ENCODE measurements at places on chromosomes 16 and 17.

DNA sequence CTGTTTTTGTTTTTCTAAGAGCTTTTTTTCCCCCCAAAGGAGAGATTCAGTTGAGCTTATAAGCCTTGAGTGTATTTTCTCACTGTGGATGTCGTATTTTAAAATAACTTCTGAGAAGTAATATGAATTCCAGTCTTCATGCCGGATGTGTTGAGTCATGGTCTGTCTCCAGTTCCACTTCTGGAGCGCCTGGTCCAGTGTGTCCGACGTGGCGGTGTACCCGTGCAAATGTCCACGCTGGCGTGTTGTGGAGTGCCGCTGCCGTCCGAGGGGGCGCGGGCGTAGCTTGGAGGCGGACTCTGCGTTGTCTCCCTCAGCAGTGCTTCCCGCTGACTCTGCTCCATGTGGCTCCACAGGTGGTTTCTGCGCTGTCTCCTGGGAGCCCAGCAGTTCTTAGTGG is 60.9 kb upstream of the ZNF750 start:
- DNase-seq, result no peak

DNA sequence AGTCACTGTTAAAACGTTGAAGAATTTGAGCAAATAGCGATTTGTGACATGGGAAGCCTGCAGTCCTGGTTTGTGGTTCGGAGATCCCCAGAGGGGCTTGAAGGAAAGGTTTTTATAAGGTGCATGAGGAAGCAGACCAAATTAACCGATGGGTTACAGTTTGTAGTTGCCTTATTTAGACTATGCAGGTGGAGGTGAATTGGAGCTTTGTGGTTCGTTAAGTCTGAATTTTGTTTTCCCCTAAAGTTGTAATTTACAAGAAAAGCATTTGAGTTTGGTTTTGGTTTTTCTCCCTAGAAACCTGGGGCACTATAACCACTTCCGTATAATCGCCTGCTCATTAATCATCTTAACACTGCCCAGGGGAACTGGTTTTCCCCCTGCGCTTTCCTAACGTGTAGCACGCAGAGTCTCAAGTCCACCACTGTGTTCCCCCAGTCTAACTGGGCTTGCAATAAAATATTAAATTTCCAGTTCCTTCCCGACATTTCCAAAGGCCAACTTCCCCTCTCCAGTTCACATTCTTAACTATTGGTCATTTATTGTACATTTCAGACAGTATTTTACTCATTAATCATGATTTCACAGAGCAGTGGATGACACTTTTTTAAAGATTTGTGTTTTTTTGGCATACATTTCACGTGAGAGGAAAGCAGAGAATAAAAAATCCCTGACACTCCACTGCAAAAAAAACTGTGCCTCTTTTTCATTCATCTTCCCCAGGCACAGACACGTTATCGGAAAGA is 932 bp downstream of the ZNF267 start:
- DNase-seq, result no peak

DNA sequence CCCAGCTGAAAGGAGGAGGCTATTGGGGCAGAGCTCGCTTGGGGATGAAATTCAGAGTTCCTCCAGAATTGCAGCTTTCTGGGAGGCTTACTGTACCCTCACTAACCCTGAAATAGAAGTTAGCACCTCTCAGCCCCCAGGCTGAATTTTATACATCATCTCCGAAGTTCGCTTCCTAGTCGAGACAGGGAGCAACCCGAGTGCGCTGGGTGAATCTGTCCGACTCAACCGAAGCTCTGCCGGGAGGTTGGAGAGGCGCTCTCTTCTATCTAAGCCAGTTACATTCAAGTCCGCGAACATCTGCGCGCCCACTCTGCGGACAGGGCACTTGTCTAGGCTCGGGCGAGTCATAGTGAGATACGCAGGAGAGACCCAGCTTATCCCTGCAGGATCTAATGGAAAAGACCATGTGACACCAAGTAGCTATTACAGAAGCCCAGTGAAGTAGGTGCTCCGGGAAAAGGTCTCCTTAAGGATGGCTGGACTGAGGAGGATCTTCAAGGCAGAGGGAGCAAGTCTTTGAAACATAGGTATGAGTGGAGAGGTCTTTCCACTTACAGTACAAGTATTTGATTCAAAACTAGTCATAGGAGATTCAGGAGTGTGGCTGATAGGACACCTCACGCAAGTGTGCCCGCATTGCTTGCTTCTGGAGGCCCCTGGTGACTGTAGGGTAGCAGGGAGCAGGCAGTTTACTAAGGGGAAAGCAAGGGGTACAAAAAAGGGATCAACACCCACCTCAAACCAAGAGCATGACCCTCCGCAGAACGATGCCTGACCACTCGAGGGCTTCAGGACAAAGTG is 646 bp upstream of the HES7 start:
- no peak for DNase-seq

DNA sequence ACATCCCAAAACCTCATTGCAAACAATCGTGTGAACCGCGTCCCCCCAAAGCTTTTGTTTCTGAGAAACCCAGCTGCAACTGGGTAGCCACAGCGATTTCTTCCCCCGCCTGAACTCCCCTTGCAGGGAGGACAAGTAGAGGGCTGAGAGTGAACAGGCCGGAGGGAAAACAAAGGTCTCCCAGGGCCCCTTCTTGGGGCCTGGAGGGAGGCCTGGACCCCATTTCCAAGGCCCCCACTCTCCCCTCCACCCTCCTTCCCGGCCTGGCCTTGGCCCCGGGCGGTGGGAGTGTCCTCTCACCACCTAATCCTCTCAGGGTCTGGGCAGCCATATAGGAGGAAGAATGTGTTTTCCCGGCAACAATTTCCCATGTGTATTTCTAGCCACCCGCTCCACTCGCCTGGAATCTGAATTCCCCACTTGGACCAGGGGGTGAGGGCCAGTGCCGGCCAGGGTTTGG is 2.6 kb downstream of the GLIS2 start:
- DNase-seq, result no peak

GRCh38 chr16:87028481-87029320 is 288.5 kb downstream of the C16orf95 start:
- DNase-seq, result no peak

GRCh38 chr17:31654936-31655335 is 204.1 kb downstream of the COPRS start:
- DNase-seq, result no peak

DNA sequence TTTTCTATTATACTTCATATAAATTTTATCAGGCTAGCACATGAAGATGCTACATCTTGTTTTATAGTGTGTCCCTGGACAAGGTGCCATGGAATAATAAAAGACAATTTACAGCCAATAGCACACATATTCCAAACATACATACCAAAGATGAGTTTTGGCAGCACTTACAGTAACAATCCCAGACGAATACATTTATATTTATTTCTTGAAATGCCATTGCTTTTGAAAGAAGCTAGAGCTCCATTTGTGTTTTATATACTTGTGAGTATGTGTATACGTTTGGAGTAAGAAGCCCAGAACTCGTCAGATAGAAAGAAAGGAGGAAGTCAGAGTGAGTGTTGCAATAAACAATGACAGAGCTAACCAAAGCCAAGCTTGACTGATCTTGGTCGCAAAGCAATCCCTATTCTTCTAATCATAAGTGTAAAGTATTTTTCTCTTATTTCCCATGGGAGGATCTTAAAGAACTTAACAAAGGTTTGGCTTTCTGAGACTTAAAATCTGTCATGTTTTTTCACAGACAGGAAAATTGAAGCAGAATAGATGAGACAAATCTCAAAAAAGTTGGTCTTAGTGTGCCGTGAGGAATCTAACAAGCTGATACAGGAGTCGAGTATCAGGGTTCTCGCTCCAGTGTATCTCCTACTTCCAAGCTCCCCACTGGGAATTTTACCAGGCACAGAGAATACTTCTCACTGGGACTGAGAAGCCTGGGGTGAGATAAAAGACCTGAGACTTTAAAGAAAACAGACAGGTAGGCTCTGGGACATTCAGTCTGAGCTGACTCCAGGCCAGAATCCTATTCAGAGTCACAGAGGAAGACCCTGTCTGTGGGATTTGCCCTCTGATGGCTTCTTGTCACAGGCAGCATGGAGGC is 175.4 kb downstream of the AATF start:
- no peak for DNase-seq

DNA sequence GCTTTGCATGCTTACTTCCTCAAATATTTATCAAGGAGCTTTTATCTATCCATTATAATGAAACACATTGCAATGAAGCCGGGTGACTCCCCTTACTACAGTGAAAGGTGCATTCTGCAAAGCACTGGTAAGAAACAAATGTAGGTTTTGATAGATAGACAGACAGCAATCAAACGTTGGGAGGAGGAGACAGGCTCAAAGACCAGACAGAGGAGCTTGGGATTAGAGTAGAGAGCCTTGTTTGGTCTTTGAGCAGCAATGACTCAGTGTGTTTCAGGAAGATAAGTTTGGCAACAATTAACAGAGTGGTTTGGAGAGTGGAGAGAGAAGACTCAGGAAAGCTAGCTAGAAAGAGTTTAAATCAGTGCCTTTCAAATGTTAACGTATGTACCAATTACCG is 68.8 kb downstream of the ZNF18 start:
- no peak for DNase-seq

- DNase-seq, result no peak
Measured at GRCh38 chr17:29930409-29931010, 482 bp upstream of the SSH2 start.

DNA sequence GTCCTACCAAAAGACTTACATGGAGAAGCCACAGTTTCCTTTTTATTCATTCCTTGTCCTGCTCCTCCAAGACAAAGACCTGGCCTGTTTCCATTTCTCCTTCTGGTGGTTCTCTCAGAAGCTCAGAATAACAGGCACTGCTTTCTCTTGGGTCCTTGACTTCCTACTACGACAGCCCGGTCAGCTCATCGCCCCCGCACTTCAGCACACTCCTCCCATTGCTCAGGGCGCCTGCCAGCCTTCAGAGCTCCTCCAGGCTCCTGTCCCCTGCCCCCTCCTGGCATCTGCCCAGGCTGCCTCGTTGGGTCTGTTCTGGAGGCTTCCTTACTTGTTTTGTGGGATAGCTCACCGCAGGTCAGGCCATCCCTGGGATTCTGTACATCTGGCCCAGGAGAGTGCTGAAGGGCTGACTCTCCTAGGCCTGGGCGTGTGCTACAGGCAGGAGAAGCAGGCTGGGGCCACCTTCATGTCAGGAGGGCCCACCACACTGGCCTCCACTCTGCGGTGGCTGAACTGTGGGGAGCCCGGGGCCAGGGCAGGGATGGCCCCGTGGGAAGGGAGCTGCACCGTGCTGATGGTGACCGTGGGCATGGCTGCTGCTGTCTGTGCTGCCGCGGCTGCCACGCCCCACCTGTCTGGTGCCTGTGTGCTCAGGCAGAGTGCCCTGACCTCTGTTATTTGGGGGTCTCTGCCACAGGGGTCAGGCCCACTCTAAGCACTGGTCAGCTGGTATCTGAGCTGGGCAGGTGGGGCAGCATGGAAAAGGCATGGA is 17.7 kb downstream of the TCF25 start:
- DNase-seq, result no peak

GRCh38 chr16:74817851-74818250 is 43.2 kb upstream of the FA2H start:
- no peak for DNase-seq

GRCh38 chr17:28963841-28964240 is 12.5 kb upstream of the PHF12 start:
- DNase-seq, result no peak

GRCh38 chr16:23174622-23175021 is 7.9 kb upstream of the SCNN1G start:
- no peak for DNase-seq

DNA sequence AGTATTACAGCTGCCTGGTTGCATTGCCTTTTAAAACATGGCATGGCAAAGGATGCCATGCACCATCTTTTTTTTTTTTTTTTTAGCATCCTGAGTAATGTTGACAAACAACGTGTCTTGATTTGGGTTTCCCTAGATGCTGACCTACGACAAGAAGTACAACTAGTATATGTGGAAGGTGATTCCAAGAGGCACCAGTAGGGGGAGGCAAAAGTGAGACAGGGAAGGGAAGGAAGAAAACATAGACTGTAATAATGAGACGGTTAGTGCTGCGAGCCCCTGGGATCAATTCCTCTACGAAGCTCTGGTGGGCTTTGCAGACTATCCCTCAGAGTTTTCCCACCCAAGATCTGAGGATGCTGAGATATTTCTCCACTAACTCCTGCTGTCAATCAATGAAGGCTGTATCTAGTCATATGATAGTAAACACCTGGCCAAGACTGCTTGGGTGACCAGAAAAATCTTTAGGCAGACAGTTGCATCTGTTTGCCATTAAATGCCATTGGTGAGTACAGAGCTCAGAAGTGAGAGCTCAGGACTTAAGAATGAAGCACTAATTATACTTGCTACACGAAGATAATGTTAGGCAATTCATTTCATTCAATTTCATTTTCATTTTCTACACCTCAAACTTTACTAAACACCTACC is 458.6 kb upstream of the GOT2 start:
- DNase-seq, result no peak

GRCh38 chr16:67936124-67936879 is at the start of gene PSMB10:
TSS of gene PSMB10 (minus strand) at chr16:67936850. CDS start at chr16:67936749, 101 bp downstream.
- peak; percentile 55 for DNase-seq

DNA sequence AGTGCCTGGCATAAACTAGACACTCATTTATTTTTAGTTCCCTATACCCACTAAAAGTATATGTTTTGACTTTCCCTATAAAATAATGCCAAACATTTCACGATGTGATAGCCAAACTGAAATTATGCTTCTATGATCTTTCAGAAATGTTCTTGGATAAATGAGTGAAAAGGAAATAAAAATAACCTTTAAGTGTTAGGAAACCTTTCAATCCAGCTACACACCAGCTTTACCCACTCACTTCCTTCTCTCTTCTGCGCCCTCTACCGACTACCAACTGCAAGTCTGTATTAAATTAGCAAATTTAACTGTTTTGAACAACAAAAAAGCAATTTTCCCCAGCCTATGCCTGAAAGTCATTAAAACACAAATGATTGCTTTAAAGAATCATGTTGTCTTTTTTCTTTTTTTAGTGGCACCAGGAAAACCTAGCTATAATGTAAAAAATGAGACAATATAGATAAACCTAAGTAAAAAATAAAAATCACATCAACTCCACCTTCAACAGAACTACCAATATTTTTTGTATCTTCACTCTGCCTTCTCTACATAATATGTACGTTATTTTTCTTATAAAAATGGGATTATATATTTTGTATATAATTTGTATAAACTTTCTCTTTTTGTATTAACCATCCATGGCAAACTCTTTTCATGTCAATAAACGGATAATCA is 13.2 kb upstream of the TMEM100 start:
- DNase-seq, result no peak

DNA sequence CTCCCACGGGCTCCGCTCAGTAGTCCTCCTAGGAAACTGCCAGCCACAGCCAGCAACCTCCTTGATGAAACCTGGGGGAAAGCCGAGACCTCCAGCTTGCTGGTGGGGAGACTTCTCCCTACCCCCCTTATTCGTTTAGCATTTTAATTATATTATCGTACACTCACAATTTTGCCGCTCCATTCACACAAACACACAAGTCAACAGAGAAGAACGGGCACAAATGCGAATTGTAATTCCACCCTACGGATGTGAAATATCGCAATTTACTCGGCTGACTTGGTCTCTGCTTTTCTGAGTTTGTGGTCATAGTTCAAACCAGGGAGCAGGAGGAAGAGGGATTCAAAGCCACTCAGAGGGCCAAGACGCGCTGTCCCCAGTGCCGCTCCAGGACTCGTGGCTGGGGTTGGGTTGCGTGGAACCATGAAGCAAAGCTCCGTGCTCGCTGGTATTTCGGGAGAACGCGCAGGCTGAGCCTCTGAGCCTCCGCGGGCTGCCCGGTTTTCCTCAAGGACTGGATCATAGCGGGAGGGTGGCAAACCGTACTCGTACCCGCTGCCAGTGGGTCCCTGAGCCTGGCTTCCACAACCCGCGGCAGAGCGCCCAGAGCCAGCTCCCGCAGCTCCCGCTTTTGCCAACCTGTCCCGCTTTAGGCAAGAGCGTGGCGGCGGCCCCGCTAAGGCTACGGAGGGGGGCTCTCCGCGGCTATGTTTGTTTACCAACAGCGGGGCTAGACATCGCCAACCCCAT is 2.0 kb downstream of the LHX1 start:
- DNase-seq, result no peak

Measured in activated CD4-positive, CD25-positive, alpha-beta regulatory T cell (primary cell).